Diencephalon (tissue), 1 donor: ENCODE measurements at places on chromosomes 13 and 19. TPM values are rescaled to one million over a fixed set of nuclear protein-coding genes. Genes with fewer than 3 reads are reported as not detected.

ANKRD24 gene
- total RNA-seq, result 6.5 TPM

CRB3 gene
- 1.6 TPM for total RNA-seq

VSTM2B gene
- 9.9 TPM for total RNA-seq

RGS9BP gene
- total RNA-seq, result 1.6 TPM

ZNF418 gene
- 47.1 TPM for total RNA-seq

APOC1 gene
- total RNA-seq, result 17.8 TPM

ZNF497 gene
- 6.2 TPM for total RNA-seq

VN1R4 gene
- not detected for total RNA-seq

ICAM1 gene
- 1.8 TPM for total RNA-seq

CGB1 gene
- total RNA-seq, result not detected

ZNF253 gene
- total RNA-seq, result 30.9 TPM

PSG6 gene
- not detected for total RNA-seq

COL5A3 gene
- total RNA-seq, result 1.2 TPM

SELENOV gene
- total RNA-seq, result not detected

LYL1 gene
- total RNA-seq, result 3.9 TPM

CRYL1 gene
- total RNA-seq, result 22.4 TPM

SHD gene
- 10.1 TPM for total RNA-seq

TEX29 gene
- not detected for total RNA-seq

S1PR5 gene
- not detected for total RNA-seq

LRCH1 gene
- total RNA-seq, result 13.1 TPM
